ENCODE measurements at places on chromosomes 5 and 9.

DNA sequence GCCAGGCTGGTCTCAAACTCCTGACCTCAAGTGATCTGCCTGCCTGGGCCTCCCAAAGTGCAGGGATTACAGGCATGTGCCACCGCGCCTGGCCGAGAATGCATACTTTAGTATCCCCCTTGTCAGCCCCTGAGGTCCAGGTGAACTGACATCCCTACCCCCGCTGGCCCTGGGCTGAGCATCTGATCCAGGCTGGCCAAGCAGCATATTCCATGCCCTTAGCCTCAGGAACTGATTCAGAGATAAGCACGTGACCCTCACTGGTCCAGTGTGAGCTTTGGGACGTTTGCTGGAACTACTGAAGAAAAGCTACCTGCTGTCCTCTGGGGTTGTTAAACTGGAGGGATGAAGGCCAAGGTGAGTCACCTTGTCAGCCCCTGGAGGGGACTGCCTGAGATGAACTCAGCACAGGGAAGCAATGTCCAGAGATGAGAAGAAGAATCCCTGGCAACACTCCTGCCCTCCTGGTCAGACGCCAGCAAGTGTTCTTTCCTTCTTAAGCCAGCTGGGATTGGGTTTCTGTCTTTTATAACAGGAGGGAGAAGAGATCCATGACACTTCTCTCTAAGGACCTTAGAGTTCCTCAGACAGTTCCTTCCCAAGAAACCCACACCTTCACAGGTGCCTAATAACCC lies 59.1 kb upstream of the FBXW11 start:
- DNase-seq: no peak

GRCh38 chr5:144191998-144192397 lies 21.3 kb downstream of the KCTD16 start:
- no peak for DNase-seq

DNA sequence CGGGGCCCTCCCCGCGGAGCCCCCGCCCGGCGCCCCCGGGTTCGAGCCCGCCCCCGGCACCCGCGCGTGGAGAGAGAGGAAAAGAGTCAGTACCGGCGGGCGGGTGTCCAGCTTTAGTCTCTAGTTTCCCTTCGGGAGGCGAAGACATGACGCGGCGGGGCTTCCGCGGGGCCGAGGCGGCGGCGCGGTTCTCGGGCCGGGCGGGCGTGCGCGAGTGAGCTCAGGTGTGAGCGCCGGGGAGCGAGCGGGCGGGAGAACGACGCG lies 181 bp downstream of the DAP start:
- no peak for DNase-seq

DNA sequence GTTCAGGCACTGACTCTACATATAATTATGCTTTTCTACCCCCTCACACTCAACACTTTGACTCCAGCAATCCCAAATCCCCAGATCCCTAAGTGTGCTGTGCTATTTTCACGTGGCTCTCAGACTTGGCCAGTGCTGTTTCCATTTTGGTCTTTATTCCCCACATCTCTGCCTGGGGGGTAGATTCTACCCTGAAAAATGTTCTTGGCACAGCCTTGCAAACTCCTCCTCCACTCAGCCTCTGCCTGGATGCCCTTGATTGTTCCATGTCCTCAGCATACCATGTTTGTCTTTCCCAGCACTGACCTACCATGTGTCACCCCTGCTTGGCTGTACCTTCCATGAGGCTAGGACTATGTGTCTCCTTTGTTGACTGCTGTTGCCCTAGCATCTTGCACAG lies 43.0 kb downstream of the FXN start:
- no peak for DNase-seq

DNA sequence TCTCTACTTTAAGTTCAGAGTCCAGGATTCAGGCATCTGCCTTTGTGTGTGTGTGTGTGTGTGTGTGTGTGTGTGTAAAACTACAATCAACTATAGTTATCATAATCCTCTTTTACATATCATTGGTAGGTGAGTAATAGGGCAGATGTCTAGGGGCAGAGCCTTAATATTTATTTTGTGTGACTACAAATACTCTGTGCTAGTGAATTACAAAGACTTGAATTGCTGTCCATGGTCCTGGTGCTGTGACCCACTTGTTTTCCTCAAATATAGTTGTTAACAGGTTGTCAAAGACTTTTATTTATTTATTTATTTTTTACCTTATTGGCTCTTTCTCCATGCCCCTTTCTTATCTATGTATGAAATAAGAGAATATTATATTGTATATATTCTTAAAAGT lies 196.8 kb downstream of the ANXA1 start:
- DNase-seq: no peak

- no peak for DNase-seq
Observed at GRCh38 chr5:30725073-30725472, 468.4 kb upstream of the CDH6 start.

- no peak for DNase-seq
Observed at GRCh38 chr9:118563677-118564076, 805.6 kb downstream of the BRINP1 start.

DNA sequence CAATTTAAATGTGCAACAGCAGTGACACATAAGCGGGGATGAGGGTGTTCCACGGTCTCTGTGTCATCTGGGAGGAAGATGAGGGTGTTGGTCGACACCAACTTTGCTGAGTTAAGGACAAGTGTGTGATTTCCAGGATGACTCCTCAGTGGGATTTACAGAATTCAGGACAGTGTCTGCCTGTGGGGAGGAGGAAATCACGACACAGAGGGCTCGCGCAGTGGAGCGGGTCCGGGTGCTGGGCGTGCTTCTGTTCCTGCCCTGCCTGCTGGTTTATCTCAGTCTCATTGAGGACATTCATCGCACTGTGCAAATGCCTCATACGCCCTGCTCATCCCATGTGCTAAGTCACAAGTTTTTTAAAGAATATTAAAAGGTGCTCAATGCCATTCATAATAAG lies 73.7 kb upstream of the ADAMTS2 start:
- no peak for DNase-seq

GRCh38 chr9:36141288-36141687 lies 4.8 kb downstream of the GLIPR2 start:
- no peak for DNase-seq

- DNase-seq: no peak
Observed at GRCh38 chr5:52897238-52897614, 91.9 kb upstream of the ITGA2 start.

DNA sequence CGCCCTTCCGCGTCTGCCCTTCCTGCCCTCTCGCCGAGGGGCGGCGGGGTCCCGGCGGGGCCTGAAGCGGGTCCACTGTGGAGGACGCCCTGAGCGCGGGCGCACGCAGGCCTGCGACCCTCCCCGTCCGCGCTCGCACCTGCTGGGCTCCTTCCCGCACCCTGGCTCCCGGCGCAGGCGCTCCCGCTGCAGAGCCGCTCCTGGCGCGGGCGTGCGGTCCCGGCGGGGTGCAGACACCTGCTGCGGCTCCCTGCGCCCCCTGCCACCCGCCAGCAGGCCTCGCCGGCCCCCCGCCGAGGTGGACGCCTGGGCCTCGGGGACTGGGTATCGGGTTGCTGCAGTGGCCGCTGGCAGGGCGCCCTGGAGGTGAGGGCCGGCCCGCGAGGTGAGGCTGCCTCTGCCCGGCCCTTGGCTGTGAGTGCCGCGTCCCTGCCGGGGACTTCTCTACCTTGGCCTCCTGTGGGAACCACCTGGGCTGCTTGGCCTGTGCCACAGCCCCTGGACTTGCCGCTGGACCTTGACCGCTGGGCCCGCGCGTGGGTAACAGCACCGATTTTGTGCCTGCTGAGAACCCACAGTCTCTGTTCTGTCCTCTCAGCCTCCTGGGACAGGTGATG lies 627 bp downstream of the ARRDC1 start:
- DNase-seq: no peak

DNA sequence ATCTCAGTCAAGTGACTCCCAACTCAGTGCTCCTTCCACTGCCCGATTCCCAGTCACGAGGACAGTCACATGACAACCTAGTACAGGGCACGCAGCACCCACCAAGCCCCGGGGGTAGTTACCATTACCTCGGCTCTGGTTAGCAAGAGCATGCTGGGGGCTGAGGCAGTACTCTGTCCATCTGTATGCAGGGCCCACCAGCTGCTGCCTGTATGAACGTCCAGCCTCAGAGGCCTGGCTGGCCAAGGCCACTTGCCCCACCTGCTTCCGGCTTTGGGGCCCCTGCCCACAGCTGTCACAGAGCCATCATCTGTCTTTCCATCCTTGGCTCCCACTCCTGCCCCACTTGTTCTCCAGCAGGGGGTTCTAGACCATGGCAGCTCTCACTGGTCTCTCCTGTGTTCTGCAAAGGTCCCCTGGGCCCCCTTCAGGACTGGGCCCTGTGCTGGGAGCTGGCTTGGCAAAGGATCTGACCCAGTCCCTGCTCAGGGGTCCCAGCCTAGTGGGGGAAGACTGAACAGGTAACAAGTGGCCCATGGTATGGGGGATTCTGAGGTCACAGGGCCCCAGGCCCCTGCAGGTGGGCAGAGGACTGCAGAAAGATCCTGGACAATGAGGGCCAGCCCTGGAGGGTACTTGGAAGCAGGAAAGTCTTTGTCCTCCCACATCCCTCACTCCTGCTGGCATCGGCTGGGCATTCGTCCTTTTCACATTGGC lies 3.3 kb downstream of the RPL35 start:
- no peak for DNase-seq

GRCh38 chr5:96220610-96221390 lies 212.2 kb downstream of the PCSK1 start:
- DNase-seq: no peak

DNA sequence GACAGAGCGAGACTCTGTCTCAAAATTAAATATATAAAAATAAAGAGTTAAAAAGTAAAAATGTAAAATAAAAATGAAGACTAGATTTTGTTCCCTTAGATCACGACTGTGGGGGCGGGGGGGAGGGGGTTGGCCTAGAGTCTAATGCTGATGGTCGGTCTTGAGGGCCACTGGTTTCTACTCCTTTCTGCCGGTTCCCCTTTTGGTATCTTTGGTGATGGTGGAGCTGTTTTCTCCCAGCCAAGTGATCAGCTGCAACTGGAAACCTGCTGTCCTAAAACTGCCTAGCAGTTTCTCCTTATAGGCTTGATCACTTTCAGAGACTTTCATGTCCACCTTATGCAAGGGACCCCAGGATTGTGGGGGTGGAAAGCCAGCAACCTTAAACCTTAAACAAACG lies 1.1 kb downstream of the SRD5A1 start:
- DNase-seq: no peak

- DNase-seq: no peak
Observed at GRCh38 chr5:103953601-103954382, 391.2 kb upstream of the NUDT12 start.

GRCh38 chr5:1118738-1119137 lies 6.9 kb upstream of the SLC12A7 start:
- no peak for DNase-seq

DNA sequence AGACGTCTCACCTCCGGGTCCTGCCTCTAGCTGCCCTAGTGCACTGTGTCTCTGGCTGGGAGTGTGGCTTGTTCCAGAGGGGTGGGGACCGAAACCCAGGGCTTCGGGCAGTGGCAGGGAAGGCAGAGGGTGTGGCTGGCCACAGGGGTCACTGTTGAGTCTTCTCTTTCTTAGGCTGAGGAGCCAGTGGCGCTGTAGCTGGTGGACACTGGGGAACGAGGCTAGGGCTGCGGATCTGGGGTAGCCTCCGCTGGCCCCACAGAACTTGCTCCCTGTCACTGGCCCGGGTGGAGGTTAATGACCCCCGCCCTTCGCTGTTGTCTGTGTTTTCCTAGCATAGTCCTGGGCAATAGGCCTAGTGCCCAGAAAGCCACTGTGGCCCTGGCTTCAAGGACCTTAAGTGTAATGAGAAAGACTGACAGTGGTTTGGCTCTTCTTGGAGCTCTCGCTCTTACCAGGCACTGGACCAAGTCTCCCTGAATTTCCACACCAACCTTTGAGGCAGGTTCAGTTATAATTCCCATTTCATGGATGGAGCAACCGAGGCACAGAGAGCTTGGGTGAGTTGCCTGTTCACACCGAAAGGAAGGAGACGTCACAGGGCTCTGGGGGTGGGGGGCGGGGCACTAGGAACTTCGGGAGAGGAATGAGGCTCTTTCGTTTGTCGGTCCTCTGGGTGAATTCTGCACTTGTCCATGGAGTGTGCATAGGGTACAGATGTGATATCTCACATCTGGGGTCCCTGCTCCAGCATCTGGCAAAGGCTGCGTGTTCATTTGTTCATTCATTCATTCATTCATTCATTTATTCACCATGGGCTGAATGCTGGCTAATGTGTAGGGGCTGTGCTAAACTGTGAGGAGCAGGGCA lies 4.8 kb upstream of the IER5L start:
- no peak for DNase-seq
